CD4-positive, alpha-beta T cell treated with Interleukin-12 subunit alpha and Interleukin-12 subunit beta, for 1 hour (primary cell): ENCODE measurements at places on chromosomes 16 and 17.

DNA sequence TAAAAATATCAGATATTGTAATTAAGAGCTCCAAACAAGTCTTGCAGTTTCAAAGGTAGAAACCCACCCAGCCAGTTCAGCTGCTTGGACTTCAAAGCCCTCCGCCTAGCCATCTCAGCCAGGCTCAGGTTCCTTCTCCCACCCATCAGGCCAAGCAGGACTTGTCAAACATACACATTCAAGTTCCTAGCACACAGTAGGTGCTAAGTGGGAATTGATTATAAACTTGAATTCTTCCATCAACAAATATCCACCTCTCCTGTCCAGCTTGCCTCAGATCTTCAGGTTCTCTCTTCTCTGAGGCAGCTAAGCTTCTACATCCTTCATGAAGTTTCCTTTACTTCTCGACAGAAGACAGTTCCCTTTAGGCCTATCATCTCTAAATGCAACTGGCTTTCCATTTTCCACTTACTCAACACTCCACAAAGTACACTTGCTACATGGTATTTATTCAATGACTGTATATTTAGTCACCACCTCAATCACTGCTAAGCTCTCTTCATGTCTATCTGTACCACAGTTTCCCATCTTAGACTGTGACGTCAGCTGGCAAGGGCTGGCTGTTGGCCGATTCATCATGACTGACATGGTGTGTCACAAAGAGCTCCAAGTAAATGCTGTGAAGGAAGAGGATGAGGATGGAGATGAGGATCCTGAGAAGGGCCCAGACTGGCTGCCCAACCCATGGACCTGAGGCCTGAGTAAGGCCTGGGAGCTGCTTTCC, 13.3 kb upstream of the COG7 start:
- DNase-seq: no peak

DNA sequence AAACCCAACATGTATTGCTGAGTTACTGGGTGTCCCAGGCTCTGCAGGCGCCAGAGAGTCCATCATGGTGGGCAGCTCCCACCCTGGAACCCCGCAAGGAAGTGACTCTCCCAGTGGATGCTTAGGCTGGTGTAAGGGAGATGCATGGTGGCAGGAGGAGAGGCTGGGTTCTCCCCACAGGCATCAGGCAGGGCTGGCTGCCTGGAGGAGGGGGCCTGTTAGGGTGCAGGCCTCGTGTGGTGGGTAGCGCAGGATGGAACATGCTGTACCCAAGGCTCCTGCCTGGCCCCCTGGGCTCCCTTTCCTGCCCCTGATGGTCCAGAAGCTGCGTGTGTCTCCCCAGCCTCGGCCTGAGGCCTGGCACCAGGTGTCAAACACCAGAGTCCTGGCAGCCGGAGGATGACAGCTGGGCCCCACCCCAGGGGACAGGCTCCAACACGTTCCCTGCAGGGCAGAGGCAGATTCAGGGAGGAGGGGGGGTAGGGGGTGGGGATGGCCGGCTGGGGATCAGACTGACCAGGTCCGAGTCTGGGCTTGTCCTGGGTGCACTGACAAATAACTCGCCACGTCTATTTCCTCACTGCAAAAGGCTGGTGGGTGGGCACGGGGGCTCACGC, 40.2 kb upstream of the CIBAR2 start:
- DNase-seq: no peak

- no peak for DNase-seq
Observed at GRCh38 chr17:28282596-28282995, 36.4 kb upstream of the TMEM97 start.

GRCh38 chr17:82061047-82061925, 4.3 kb downstream of the DUS1L start:
- no peak for DNase-seq

DNA sequence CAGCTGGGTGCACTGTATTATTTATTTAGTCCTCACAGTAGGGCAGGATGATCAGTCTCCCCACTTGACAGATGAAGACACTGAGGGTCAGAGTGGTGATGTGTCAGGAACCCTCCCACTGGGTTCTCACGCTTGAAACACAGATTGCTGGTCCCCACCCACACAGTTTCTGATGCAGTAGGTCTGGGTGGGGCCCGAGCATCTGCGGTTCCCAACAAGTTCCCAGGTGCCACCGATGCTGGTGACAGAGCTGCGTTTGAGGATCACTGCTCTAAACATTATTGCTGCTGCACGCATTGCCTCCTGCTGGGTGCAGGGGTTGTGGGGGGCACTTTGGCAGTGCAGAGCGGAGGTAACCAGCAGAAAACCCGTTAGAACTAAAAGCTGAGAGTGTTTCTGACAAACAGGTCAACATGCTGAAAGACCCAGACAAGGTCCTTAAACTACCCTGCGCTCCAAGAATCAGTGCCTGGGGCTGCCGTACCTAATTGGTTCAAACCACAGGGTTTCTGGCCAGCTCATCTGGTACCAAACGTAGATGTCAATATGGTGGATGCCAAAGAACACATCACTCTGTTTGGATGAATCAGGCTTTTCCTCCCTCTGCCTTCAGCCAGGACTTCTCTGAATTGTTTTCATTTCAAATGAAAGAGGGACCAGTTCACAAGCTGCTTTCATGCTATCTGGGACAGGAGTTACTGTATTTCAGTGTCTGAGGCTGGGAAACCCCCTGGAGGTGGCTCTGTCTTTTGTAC, 76.0 kb downstream of the ABCC1 start:
- DNase-seq: peak; percentile 58

DNA sequence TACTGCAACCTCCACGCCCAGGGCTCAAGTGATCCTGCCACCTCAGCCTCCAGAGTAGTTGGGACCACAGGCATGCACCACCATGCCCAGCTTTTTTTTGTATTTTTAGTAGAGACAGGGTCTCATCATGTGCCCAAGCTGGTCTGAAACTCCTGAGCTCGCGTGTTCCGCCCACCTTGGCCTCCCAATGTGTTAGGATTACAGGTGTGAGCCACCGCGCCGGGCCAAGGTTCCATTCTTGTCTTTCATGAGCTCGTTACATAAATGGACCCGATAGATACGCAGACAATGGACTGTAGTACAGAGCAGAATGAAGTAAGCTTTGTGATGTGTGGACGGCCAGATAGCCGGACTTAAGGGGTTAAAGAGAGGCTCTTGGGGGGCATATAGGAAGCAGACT, 19.3 kb downstream of the UBN1 start:
- no peak for DNase-seq

- no peak for DNase-seq
Observed at GRCh38 chr16:25553711-25554436, 137.9 kb upstream of the HS3ST4 start.

DNA sequence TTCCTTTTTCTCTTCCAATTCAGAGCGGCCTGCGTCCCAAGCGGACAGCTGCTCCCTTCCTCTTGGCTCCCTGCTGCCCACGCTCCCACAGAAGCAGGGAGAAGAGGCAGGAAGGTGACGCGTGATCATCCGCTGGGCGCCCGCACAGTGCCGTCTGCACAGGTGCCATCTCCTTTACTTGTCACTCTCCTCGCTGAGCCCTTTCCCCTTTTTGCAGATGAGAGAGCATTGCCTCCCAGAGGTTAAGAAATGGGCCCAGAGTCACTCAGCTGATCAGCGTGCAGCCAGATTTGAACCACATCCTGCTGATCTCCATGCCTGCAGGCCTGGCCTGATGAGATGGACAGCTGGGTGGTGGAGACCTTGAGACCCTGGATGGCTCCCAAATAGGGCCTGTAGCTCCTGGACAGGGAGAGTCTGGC, 299.8 kb downstream of the SEC14L1 start:
- no peak for DNase-seq

DNA sequence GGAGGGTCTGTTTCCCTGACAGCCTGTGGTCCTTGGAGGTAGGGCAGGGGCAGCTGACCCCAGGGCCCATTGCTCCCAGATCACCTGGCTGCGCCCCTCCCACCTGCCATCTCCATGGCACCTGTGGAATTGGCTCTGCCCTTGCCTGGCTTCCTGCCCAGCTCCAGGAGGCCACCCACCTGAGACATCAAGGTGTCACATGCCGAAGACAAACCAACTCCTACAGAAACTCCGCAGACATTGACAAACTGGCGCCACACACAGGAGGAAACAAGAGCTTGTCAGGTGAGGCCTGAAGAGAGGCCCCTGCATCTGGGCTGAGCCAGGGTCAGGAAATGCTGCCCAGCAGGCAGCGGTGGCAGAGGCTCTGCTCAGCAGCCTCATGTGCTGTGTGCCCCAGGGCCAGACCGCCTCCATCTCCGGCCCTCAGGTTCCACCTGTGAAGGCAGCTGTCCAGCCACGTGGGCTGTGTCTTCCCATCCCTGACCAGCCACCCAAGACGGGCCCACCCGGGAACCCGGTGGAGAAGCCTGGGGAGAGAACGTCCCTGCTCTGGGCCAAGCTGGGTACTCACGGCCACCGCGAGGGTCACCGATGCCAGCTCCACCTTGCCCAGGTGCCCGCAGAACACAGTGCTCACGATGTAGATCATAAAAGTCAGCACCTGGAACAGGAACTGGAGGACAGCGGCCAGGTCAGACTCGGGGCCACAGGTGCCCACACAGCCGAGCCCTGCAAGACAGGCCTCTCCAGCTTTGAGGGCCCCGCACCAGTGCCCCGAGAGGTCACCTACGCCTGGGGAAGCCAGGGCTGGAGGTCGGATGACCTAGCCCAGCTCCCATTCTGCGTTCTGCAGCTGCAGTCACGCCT, 1.6 kb downstream of the SLC47A2 start:
- no peak for DNase-seq

DNA sequence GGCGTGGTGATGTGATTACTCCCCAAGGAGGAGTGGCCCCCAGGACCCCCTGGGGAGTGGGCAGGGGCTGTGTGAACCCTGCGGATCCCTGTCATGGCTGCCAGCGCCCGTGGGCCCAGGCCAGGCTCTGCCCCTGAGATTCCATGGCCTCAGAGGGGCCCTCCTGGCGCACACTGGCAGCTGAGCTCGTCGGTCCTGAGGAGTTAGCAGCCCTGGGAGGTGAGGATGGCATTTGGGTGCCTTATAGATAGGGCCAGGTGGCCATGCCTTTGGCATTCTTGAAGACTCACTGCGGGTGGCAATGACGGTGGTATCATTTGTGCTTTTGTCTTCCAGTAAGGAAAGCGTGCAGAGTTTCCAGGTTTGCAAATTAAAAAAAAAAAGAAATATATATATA, 146.8 kb upstream of the GSE1 start:
- no peak for DNase-seq

DNA sequence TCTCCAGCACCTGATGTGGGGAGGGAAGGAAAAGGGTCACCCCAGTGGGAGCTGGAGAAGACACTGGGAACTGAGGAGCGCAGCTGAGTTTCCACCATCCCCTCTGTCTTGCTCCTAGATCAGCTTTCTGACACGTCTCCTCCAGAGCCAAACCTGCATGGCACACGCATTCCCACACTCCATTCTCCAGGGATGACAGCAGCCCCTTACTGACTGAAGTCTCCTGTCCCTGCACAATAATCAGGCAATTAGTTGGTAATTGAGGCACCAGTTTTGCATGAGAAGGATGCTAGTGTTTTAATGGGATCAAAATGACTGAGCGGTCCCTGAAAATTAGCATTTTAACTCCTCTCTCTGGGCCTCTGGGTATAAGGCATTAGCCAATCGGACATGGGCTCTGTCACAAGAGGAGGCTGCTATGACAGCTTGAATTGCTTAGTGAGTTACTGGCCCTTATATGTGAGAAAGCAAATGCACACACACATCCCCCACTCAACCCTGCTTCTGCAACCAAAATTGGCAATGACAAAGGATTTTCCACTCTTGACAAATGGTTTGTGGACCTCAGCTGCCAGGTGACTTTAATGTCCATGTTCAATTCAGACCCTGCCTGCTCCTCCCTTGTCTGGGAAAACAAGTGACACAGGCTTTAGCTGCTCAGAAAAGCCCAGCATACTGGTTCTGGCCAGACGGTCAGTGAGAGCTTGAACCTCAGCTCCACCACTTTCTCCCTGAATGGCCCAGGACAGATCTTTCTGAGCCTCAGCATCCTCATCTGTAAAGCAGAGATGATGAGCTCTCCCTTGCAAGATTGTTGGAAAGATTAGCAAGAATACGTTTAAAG, 57.2 kb upstream of the SREBF1 start:
- no peak for DNase-seq

DNA sequence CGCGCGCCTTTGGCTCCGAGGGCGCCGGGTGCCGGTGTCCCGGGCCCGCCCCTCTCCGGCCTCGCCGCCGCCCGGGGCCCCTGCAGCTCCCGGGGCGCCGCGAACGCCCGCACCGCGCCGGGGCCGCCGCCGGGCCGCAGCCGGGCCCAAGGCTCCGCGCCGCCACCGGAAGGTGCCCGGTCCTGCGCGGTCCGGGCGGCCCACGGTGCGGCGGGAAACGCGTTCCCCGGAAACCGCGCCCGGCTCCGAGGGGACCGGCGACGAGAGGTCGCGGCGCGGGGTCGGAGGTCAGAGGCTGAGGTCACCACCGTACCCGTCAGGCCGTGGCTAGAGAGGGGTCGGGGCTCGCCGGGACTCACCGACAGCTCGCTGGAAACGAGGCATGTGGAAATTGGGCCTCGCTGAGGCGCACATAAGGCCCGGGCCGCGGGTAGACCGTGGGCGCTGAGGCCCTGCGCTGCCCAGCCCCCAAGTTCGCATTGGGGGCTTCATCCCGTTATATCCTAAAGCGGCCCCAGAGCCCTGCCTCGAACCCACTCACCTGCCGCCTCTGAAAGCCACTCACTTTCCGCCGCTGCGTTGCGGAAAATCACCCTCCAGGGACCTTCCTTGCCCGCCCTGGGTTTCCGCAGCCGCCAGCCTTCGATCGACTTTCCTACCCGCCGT, at the start of gene DUS1L:
Gene DUS1L, minus strand, starts transcription at position 167 of the 666 bp plus-strand sequence. CDS start 745 bp downstream, outside the sequence.
- DNase-seq: peak; percentile 80

- DNase-seq: no peak
Observed at GRCh38 chr17:80732268-80732667, 187.6 kb downstream of the RPTOR start.

DNA sequence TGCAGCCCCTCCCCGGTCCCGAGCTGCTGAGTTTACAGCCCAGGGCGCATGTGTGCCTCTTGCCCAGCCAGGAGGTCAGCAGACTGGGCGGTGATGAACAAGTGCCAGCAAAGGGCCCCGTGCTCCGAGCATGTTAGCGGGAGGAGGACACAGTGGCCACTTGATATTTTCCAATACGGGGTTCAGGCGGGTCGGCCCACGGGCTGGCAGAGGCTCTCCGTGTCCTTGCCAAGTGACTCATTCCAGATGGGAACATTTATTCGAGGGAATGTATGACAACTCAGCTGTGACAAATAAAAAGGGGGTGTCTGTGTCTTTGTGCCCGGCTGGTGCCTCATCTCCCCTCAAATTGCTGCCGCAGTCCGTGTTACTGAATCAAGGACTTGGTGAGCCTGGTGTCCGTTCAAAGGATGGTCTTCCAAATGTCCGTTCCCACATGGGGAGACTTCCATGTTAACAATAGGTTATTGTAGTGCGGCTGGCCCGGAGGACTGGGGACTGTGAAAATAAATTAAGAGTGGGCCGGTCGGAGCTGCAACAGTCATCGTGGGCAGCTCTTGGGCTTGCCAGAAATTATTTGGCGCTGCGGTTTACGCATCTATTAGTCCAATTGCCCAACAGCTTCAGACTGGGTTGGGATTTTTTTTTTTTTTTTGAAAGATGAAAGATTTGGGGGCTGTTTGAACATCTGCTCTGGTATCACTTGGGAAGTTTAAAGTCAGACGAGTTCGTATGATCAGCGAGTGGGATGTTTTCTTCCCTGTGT, 174.0 kb upstream of the CIBAR2 start:
- no peak for DNase-seq
